Sigmoid colon (tissue), 7 donors: ENCODE measurements at places on chromosomes 3 and 15. TPM values are rescaled to one million over a fixed set of nuclear protein-coding genes. Genes with fewer than 3 reads are reported as not detected.
A peak's percentile ranks its signal among the peaks of the same experiment; 100 is the strongest.

- DNase-seq = no peak
Measured at GRCh38 chr3:186583831-186584230, 13.3 kb downstream of the DNAJB11 start.

DNA sequence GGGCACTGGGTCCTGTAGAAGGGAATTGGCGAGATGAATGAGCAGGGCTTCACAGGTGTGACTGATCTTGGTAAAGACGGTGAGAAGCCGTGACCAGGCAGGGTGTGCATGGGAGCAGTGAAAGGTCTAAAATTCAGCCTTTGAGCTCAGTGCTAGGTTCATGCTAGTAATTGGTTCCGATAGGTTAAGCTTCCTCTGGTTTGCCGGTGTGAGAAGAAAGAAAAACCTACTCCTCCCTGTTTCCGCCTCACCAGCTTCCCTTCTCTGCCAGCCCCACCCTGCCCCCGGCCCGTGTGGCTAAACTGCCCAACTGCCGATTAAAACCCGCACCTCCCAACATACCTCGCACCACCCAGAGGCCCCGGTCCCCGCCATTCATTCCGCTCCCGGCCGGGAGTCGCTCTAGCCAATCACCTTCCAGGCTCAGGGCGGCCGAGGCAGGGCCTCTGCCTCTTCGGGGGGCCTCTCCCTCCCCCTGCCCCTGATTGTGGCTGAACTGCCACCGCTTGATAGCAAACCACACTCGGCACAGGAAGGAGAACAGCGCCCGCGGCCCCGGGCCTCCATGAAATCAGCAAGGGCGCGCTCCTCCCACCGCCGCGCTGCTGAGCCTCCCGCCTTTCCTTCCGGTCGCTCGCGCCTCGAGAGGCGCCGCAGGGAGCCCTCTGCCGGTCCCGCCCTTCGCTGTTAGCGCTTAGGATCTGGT is 7.3 kb upstream of the NRROS start:
- DNase-seq = peak; percentile 87

DNA sequence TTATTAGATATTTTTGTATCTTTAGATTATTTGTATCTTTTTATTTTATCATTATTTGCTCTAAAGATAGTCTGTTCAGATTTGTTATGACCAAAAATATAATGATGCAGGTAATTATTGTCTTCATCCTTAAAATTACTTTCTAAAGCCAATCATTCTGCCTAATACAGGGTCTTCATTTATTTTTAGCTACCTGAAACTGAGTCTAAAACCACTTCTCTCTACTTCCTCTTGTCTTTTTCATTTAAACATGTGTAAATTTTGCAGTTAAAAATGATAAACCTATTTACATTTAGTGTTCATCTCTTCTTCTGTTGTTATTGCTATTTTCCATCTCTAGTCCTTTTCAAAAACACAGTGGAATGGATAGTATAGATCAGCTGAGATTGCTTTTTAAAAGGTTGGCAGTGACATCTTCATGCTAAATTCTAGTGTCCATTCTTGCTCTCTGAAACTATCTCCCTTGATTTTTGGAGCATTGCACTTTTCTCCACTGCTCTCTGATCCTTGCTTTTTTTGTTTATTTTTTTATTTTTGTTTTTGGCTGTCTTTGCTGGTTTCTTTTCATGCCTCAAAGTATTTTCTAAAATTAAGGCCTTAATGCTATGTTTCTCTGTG is 91.8 kb downstream of the UBE2E2 start:
- no peak for DNase-seq

The GPR15 gene
- 3.5 TPM for polyA plus RNA-seq
